ENCODE measurements at places on chromosomes 2 and 18.

GRCh38 chr18:39500306-39500705, 1934.7 kb upstream of the CELF4 start:
- DNase-seq = no peak

- no peak for DNase-seq
Observed at GRCh38 chr2:71513096-71513495, 59.7 kb downstream of the DYSF start.

- DNase-seq = no peak
Observed at GRCh38 chr2:66714610-66715009, 279.7 kb downstream of the MEIS1 start.

DNA sequence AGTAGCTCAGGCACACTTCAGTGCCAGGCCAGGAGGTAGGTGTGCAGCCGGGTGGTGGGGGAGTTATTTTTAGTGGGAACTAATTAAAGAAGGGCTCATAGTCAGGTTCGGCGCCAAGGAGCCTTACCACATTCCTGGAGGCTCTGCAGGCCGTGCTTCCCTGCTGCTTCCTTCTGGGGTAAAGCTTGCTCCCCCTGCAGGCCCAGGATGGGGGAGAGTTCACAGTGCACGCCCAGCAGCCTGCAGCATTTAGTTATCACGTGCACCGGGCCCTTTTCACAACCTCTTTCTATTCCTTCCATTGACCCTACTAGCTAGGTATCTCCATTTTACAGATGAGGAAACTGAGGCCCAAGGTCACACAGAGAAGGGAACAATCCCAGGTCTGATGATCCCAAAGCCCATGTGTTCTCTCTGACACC, 2.5 kb downstream of the KCNF1 start:
- no peak for DNase-seq

GRCh38 chr2:109411640-109412325, 202.0 kb downstream of the SEPTIN10 start:
- DNase-seq = no peak

GRCh38 chr2:7748717-7749415, 831.7 kb downstream of the RNF144A start:
- no peak for DNase-seq

GRCh38 chr18:34909637-34910364, 131.4 kb upstream of the MAPRE2 start:
- DNase-seq = no peak

GRCh38 chr2:165575044-165575615, 105.6 kb downstream of the CSRNP3 start:
- DNase-seq = no peak

DNA sequence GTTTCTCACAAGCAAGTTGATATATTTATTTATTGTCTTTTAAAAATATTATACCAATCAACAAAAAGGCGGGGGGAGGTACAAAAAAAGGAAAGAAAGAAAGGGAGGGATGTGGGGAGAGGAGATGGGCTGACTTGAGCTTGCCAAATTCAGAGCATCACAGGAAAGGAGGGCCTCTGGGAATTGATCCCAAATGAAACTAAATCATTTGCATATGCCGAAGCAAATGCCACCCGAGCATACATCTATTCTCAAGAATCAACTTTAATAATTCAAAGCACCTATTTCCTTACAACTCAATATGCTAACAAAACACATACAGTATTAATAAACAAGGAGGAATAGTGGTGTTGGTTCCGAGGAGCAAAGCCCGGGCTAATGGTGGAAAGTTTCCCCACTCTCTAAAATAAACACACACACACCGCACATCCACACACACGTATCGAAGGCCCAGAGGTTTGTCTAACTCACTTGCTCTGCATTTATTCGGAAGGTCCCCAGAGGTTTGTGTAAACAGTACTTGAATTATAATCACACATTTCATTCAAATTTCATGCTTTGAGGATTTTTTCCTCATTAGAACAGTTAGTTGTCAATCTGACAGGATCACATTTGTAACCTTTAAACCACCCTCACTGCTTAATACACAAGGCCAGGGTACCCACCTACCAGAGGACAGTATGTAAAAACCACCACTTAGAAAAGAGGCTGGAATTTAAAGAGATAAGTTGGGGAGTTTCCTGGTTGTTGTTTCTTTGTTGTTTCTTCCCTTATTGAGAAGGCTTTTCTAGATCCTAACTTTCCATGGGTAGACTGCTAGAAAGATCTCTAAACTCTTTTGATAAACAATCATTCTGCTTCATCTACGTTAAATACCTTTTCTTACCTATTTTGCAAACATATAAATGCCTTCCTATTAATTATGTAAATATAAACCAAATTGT, 264.7 kb downstream of the TCF4 start:
- no peak for DNase-seq

DNA sequence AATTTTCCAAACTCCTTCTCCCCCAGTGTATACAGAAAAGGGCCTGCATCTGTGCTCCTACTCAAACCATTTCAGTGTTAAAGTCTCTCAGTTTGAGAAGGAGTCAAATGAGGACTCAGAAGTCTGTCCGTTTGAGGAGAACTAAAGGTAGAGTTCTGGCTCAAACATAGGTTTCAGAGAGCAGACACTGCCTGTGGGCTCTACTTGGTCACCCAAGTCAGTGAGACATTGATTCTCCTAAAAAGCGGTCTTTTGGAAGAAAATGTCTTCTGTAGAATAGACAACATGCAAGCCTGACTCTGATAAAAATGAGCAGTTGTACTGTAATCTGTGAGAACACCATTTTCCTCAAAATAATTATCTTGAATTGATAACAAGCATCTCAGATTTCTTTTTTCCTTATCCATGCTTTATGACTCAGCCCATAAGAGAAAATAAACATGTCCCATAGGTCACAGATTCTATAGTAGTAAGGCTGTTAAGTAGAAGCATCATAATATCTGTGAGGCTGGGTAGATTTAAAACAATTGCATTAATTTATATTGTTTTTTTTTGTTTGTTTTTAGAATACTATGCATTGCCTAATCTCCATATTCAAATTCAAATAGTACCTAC, 82.8 kb downstream of the ASXL3 start:
- no peak for DNase-seq

GRCh38 chr2:8329660-8330622, 351.9 kb upstream of the ID2 start:
- no peak for DNase-seq

DNA sequence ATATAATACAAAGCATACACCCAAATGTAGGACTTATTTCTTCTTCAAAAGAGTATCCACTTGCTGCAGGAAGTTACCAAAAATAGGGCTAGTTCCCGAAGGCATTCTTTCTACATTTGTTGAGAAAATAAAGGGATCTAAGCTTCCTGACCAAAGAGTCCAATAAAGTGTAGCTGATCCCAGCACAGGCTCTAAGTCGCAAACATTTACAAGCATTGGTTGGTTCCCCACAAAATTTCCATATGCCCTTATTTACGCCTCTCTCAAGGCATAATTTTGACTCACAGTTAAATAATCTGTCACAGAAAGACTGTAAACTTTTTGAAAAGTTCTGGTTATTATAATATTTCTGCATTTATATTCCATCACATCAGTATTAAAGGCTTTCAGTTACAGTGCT, 1520.1 kb upstream of the ZEB2 start:
- no peak for DNase-seq

DNA sequence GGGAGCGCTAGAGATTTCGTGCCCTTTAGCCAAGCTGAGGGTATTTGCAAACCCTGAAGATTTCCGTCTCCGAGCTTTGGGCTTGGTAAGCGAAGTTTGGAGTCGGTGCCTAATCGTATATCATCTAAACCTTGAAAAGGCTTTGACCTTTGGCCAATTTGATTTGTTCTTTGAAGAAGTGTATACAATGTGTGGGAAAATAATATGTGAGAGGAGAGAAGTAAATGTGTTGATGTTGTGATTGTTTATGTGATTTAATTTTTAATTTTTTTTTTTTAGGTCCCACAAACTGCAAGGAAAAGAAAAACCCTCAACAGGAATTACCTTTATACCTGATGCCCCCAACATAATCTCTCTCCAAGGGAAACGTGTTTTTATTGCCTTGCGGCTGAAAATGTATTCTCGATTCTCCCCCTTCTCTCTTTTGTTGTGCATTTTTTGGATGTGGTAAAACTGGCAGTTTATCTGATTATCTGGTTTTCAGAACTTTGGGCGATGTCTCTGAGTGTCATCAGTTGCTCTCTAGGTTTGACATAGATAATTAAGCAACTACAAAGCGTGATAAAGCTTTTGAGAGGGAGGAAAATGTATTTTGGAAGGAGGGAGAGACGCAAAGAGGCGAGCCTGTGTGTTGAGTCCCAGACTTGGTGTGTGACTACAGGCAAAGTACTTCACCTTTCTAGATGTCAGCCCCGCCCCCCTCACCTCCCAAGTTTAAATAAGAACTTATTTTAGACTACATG, 912 bp upstream of the FBXO11 start:
- DNase-seq = peak; percentile 2

- no peak for DNase-seq
Observed at GRCh38 chr2:11534746-11535484, 1.1 kb downstream of the GREB1 start.

DNA sequence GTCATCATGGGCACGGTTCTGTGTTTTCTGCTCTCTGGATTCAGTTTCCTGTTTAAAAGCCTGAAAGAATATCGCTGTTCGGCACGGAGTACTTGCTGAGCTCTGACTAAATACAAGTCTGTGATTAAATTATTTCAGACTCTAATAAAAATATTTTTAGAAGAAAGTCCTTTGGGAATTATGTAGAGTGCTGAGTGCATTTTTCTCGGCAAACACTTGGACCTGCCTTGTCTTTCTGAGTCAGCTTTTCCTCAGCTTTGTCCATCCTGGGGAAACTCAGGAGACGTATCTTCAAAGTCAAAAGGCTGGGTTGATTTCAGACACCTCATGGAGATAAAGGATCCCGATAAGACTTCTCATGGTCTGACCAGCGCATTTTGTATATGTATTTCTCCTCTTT, 45.9 kb downstream of the IL1R2 start:
- DNase-seq = no peak

DNA sequence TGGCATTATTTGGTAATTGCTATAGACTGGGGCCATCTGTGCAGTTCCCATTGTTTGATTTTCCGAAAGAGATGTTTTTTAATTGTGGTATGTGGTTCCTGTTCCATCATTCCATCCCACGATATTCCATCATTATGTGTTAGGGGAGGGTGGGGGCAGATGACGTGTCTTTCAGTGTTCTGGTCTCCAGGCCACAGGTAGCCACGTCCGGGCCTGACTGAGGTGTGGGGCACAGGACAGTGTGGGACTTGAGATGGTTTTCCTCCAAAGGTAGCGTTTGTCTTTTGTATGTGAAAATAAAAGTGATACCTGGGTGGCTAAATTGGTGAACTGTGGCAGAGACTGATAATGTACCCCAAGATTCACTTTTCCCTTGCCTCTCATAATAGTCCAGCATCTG, 192.2 kb upstream of the HAAO start:
- DNase-seq = no peak

- no peak for DNase-seq
Observed at GRCh38 chr2:150619607-150620330, 132.3 kb upstream of the RND3 start.

DNA sequence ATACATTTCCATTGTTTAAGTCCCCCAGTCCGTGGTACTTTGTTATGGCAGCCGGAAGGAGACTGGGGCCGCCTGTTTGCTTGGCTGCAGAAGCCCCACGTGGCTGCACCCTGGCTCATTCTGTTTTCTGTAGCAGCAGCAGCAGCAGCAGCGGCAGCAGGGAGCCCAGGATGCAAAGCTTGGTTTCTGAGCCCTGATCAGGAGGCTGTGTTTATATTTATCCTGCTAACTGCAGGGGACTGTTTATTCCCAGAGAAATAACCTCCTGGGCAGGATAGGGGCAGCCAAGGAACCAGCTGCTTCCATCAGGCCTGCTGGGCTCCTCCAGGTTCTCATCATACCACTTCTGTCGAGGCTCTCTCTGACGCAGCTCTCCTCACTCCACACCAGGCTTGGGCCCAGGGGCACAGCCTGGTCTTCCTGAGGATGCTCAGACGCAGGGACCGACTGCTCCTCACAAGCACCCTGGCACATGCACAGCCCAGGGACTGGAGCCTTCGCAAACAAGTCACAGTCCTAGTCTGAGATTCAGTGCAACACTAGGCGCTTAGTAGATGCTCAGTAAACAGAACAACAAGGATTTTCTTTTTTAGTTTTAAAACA, 139.0 kb downstream of the MSH2 start:
- DNase-seq = no peak

- DNase-seq = no peak
Observed at GRCh38 chr18:74689251-74689650, 91.6 kb downstream of the ZNF407 start.

Measured in activated CD4-positive, CD25-positive, alpha-beta regulatory T cell treated with anti-CD3 and anti-CD28 coated beads, Interleukin-2, amount 50 U/mL, for 16 hours (primary cell).